ENCODE measurements at places on chromosomes 1 and 21.

DNA sequence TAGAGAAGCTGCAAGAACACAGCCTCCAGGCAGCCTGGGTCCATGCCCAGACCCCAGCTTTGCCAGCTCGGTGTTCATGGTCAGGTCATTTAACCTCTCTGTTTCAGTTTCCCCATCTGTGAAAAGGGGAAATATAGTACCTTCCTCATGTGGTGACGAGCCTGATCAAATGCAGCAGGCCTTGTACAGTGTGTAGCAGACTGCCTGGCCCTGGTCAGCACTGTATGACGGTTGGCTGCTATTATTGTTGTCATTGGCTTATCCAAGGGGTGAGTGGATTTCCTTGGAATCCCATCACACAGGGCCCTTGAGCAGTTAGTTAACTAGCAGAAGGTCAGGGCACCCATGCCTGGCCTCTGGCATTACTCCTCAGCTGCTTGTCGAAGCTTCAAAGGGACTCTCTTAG lies 6.6 kb upstream of the TMEM51 start:
- no peak for DNase-seq

DNA sequence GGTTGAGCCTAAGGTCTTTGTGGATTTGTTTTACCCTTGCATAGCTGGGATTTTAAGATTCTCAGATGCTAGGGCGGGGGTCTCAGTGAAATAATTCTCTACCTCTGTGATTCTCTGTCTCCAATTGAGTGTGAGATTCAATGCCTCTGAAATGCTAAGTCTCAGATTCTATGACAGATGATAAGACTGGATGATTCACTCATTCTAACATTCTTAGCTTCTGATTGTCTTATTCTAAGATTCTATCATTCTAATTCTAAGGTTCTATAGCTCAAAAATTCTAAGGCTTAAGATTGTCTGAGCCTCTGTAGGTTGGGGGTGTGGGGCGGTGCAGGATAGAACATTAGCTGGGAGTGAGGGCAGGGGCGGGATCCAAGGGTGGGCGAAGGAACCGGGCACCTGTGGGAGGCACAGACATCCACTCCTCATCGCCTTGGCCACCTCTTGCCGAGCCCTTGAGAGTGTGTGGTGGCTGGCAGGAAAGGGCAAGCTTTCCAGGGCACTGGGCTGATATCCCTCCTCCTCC lies 29.5 kb downstream of the ADGRB2 start:
- peak; percentile 48 for DNase-seq

- no peak for DNase-seq
Observed at GRCh38 chr1:89382479-89382878, 18.6 kb downstream of the GBP6 start.

DNA sequence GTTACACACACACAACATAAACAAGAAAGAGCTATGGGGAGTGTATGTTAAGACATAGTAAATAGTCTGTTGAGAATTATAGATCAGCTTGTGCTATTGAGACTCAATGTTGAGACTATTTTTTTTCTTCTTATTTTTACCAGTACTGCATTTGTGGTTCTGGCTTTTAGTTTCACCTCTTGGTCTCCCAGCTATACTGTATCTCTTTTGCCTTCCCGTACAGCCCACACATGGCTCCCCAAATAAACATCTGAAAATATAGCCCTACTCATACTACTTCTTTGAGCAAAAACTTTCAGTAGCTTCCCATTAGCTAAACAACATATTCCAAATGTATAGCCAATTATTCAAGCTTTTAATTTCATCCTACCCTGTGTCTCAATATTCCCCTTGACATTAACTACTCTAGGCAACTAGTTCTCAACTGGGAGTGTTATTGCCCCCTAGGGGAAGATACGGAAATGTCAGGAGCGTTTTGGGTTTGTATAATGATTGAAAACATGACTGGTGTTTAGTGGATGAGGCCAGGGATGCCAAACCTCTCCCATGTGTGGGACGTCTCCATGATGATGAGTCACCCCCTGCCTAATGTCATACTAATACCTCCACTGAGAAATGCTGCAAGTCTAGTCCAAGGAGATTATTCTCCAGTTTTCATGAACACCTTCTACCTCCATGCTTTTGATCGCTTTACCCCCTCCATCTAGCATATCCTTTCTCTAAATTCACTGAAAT lies 6.8 kb downstream of the RPE65 start:
- DNase-seq = peak; percentile 68

GRCh38 chr1:169753549-169753948 lies 19.7 kb upstream of the SELE start:
- no peak for DNase-seq

GRCh38 chr1:53899206-53899628 lies 5.2 kb downstream of the DIO1 start:
- peak; percentile 93 for DNase-seq

DNA sequence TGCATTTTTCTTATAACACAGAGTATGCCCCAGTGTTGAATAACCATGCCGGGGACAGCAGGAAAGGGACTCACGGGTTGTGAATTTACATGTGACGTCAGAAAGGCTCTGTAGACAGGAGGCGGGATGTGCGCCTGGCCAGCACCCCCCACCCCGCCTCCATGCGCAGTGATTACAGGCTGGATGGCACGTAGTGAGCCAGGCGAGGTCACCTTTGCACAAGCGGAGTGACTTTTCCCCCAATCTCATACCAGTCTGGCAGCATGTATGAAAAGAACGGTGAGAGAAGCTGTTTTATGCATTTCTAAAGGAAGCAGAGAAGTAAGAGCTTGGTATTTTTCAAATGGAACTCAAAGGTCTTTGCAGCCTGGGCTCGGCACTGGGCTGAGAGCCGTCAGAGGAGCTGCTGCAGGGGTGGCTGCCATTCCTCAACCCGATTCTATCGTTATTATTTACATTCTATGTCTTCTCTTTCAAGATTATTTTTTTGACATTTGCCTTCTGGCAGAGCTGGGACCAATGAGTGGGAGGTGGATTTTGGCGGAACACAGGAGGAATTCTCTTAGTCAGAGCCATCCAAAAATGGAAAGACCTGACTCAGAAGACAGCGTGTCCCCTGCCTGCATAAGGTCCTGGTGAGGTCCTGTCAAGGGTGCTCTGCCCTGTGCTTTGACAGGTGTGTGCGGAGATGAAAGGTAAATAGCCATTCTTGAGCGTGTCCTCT lies 115.6 kb upstream of the SLC45A1 start:
- DNase-seq = peak; percentile 95

GRCh38 chr21:16055014-16055413 lies 325.2 kb downstream of the USP25 start:
- DNase-seq = no peak

DNA sequence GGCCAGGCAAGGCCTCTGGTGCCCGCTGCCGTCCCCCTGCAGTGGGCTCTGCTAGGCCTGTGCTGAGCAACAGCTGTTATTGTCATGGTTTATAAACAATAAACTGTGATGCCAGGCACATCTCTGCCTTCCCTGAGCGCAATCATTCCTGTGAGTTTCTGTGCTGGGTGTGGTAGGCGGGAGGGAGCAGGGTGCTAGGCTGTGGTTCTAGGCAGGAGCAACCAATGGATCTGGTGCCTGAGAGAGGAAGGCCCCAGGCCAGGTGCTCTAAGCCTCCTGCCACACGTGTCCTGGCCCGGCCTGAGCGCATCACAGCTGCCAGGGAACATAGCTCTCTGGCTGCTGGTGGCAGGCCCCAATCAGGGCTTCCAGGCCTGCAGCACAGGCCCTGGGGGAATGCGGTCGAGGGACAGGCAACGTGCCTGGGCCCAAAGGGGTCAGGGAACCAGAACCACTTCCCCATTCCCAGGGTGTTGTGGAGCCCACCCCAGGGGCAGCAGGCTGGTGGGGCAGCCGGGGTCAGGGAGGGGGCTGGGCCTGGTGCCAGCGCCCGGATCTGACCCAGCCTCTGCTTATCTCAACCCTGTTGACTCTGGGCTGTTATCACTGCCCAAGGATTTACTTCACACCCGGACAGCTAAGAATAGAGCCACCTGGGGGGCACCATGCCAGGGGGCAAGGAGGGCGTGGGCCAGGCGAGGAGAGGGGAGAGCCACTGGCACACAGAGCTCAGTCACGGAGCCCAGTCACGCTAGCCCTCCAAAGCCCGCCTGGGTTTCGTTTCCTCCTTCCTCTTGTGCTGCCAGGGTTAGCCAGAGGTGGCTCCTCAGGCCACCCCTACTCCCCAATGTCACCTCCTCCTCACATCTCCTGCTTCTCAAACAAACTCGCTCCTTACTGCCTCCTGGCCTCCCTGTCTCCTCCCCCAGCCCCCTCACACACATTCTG lies 11.5 kb downstream of the TRIM46 start:
- DNase-seq = no peak

DNA sequence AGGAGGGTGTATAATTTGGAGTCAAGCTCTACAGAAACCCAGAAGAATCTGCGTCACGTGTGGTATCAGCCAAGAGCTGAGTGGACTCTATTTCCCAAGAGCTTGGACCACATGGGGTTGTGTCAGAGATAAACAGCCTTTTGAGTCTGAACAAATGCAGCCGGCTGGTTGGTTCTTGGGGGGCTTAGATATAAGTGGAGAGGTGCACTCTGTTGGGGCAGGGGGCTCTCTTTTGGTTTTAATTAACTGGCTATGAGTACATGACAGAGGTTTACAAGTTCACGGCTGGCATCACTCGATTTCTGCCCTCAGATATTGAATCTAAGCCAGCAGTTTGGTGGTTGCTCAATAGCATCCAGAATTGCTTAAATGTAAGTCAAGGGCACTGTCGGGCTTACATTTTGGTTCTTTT lies 501 bp upstream of the MRAP start:
- peak; percentile 81 for DNase-seq

Measured in fibroblast of lung (primary cell).